ENCODE measurements at places on chromosomes 3 and 15. TPM values are rescaled to one million over a fixed set of nuclear protein-coding genes. Genes with fewer than 3 reads are reported as not detected.

EOMES gene
- not detected for total RNA-seq

STRIT1 gene
- total RNA-seq: 4.9 TPM

GABRR3 gene
- total RNA-seq: 0.34 TPM

ADCY5 gene
- 12.9 TPM for total RNA-seq

CFAP100 gene
- total RNA-seq: 2.3 TPM

TMCO5A gene
- total RNA-seq: 2.8 TPM

SCG3 gene
- total RNA-seq: 0.23 TPM

ZNF385D gene
- 5.9 TPM for total RNA-seq

KLHL6 gene
- 1.0 TPM for total RNA-seq

FBXW12 gene
- 0.68 TPM for total RNA-seq

ADGRG7 gene
- total RNA-seq: 0.68 TPM

WDR72 gene
- total RNA-seq: 0.80 TPM

OIP5 gene
- total RNA-seq: 4.6 TPM

CCR1 gene
- total RNA-seq: 2.5 TPM

C3orf85 gene
- total RNA-seq: not detected

SLC12A1 gene
- not detected for total RNA-seq

BNC1 gene
- total RNA-seq: 11.0 TPM

LRTM1 gene
- not detected for total RNA-seq

TPRA1 gene
- total RNA-seq: 46.6 TPM

MYZAP gene
- total RNA-seq: 14.9 TPM

PXYLP1 gene
- total RNA-seq: 15.3 TPM

HESX1 gene
- 3.6 TPM for total RNA-seq

DNAH12 gene
- 0.05 TPM for total RNA-seq

ACKR4 gene
- total RNA-seq: 0.09 TPM

PAQR5 gene
- total RNA-seq: 1.2 TPM
